IMR-90 (cell line): ENCODE measurements at places on chromosomes 4 and X. TPM values are rescaled to one million over a fixed set of nuclear protein-coding genes. Genes with fewer than 3 reads are reported as not detected.
A peak's percentile ranks its signal among the peaks of the same experiment; 100 is the strongest.

GRCh38 chr4:152640058-152640921, 39.5 kb downstream of the TMEM154 start:
- peak; percentile 28 for DNase-seq

DNA sequence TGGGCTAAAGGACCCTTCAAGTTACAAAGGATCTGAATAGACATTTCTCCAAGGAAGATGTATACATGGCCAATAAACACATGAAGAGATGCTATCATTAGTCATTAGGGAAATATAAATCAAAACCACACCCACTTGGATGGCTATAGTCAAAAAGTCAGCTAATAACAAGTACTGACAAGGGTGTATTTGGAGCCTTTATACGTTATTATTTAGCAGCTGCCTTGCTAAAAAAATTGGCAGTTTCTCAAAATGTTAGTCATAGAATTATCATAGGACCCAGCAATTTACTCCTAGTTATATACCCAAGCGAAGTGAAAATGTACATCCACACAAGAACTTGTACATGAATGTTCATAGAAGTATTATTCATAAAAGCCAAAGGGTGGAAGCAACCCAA, 112.7 kb upstream of the DUSP21 start:
- peak; percentile 20 for DNase-seq

- DNase-seq, result no peak
Measured at GRCh38 chrX:76987381-76987780, 459.8 kb upstream of the FGF16 start.

DNA sequence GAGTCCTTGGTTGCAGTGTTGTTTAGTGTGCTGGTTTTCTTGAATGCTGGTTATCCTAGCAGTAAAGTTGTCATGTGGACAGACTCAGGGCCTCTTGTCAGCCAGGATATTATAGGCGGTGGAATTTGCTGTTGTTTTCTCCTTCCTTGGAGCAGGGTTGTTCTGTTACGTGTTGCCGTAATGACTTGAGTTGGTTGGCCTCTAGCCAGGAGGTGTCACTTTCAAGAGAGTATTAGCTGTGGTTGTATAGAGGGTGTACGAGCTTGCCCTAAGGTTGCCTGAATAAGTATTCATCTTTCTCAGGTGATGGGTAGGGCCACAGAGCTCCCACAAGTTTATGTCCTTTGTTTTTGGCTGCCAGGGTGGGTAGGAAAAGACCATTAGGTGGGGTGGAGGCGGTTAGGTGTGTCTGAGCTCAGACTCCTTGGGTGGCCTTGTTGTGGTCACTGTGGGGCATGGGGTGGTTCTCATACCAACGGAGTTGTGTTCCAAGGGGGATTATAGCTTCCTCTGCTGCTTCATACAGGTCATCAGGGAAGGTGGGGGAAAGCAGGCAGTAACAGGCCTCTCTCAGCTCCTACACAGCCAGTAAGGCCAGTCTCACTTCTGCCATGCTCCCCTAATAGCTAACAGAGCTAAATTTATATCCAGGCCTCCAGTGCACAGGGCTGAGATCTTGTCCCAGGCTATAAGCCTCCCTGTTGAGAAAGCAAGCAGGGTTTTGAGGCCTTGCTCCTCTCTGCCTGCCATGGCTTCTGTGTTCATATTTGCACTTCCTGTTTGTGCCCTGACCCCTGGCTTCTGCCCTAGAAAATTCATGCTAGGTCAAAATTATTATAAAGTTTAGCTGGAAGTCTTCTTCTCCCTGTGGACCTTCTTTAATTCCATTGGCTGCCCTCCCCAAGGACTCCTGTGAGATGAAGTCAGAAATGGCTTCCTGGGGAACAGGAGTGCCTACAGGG, 594.7 kb downstream of the RAPGEF2 start:
- no peak for DNase-seq

- no peak for DNase-seq
Measured at GRCh38 chr4:46450556-46450955, 60.6 kb upstream of the GABRA2 start.

TRIM61 gene
- total RNA-seq, result 4.2 and 4.7 TPM in 2 replicates

TMPRSS11F gene
- not detected in 2 replicates for total RNA-seq

HERC5 gene
- under 0.01 TPM in 2 replicates for total RNA-seq

IL15 gene
- 5.2 and 5.8 TPM in 2 replicates for total RNA-seq
